Hematopoietic multipotent progenitor cell treated with erythropoietin and hydrocortisone succinate and interleukin-3 and kit ligand, for 6 days (in vitro differentiated cells): ENCODE measurements at places on chromosomes 11 and 22.

DNA sequence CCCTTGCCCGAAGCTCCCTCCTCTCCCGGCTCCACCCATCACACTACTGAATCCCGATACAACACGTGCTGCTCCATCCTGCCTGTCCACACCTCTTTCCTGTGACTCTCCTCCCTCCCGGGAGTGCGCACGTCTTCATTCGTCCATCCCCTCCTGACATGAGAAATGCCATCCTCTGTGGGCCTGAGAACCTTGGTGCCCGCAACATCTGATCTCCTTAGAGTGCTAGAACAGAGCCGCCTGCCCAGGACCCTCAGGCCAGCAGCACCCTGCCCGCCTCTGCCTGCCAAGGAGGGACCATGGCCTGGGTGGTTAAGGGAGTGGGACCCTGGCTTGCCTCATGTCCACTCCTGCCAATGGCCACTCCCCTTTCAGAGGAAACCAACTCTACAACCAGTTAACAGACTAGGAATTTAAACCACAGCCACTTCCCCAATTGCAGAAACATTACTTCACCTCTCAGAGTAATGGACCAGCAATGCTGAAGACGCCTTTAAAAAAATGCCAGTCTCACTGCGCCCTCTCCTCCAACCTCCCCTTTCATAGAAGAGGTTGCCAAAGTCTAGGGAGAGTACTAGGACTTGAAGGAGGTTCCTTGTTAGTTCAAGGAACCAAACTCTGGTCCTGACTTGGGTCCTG, 466.3 kb downstream of the OPCML start:
- DNase-seq: no peak

GRCh38 chr11:30333405-30333804, 10.5 kb downstream of the ARL14EP start:
- peak; percentile 48 for DNase-seq

- no peak for DNase-seq
These were observed 812.2 kb downstream of the LRRC4C start for GRCh38 chr11:40647295-40647694.

DNA sequence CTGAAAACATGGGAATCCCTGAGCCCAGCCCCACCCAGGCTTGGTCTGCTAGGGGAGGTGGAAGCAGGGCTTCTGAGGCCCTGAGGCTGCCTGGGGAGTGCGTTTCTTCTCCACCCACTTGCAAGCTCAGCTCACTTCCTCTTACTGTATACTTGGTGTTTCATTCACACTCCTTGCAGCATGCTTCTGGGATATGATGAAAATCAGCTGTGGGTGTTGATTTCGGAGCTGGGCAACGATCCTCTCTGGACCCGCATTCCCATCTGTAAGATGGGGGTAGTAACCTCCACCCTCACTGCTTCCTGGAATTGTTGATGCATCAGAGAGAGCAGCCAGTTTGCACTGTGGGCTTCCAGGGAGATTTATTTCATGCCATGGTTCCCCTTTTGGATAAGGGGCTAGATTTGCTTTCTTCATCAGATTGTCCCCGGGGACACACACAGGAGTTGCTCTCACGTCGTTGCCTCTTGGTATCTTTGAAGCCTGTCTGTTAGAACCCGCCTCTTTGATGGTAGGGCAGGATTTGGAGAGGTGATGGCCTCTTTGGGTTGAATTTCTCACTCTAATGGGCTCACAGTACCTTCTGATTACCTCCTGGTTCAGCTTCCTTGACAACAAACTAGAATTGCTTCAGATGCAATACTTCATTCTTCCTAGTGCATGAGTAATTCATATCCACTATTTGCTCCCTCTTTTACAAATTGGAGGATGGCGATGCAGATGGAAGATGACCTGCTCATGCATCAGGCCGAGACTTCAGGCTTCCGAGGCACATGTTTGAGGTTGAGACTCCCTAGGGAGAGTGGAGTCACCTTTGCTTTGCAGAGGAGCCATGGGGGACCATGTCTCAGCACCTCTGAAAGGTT, 40.4 kb downstream of the BCR start:
- DNase-seq: peak; percentile 67

- no peak for DNase-seq
These were observed 566.2 kb downstream of the MIAT start for GRCh38 chr22:27223317-27224177.

DNA sequence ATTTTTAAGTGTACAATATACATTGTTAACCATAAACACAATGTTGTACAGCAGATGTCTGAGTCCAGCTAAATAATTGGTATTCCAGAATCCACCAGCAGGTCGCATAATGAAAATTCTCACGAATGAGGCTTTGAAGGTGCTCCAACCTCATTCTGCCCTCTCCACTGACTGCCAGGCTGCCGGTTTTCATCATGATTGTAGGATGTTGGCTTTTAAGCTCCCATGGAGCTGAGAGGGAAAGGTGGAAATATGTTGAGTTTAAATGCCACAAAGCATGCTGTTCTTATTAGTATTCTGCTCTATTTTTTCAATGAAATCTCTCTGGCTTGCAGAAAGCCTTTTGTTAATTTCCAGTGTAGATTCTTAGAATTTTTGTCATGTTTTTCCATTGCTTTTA, 337.2 kb upstream of the DDI1 start:
- DNase-seq: no peak

- DNase-seq: no peak
These were observed 56.1 kb downstream of the MED15 start for GRCh38 chr22:20563466-20563906.

GRCh38 chr22:46634011-46634699, 14.0 kb downstream of the GRAMD4 start:
- no peak for DNase-seq

DNA sequence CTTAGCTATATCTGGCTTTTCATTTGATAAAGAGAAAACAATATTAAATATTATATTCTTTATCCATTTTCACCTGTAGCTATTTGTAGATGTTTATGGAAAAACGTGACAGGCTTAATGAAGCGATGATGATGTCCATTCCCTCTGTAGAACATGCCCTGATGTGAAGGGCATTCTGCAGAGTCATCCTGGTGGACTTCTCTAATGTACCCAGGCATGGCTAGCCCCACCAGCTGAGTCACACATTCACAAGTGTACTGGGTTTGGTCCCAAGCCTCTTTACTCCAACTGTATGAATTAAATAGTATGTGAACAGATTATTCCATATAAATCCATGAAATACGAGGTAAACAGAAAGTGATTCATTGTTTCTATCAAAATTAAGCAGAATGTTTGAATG, 139.3 kb downstream of the CADM1 start:
- no peak for DNase-seq

DNA sequence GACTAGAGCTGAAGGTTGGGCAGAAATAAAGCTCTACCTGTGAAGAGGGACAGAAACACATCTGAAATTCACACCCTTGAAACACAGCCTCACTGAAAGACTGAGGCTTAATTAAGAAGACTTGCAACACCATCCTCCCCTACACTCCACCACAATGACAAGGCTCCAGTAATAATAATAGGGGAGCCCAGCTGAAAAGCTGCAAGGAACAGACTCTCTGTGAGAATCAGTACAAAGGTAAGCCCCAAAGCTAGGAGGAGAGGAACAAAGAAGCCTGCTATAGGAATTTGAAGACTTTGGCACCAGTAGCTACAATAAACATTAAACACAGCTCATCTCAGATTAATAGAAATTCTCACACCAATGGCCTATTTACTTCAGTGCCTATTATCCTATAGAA, 176.9 kb downstream of the FAT3 start:
- DNase-seq: no peak

GRCh38 chr11:69244266-69244665, 49.7 kb upstream of the MYEOV start:
- no peak for DNase-seq

- DNase-seq: no peak
These were observed 5.3 kb downstream of the CD248 start for GRCh38 chr11:66311470-66311964.

DNA sequence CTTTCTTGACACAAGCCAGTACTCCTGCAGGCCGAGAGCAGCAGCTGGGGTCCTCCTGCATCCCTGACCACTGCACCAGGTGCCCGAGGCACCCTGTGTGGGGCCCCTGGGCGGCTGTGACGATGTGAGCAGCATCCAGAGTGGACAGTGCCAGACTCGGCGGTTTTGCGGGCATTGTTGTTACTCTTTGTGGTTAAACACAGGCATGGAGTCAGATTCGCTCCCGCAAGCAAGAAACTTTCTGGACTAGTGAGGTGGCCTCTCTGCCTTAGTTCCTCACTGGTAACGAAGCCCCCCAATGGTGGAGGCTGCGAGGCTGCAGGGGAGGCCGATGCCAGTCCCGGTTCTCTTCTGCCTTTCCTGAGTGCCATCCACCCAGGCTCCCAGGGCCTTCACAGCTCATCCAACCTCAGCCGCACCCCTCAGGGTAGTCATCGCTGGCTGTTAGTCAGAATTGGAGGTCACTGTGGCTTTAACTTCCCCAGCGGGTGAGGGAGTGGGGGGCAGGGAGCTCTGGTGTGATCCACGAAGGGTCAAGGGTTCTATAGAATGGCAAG, 3.7 kb upstream of the CLDN5 start:
- no peak for DNase-seq

DNA sequence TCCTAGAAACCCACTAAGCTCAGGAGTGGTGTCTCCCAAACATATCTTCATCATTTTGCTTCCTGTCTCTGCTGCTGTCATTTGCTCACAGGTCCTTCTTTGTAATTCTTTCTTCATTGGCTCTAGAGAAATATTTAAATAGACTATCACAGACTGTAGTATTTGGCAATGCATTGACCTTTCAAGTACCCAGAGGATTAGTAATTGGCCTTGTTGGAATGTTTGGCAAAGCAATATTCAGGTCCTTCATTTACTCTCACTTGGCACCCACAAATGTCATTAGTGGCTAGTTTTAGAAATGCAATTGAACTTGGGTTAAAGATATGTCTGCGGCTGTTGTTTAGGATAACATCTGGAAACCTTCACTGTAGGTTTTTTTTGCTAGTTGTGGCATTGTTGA, 11.6 kb downstream of the OR4C5 start:
- no peak for DNase-seq

DNA sequence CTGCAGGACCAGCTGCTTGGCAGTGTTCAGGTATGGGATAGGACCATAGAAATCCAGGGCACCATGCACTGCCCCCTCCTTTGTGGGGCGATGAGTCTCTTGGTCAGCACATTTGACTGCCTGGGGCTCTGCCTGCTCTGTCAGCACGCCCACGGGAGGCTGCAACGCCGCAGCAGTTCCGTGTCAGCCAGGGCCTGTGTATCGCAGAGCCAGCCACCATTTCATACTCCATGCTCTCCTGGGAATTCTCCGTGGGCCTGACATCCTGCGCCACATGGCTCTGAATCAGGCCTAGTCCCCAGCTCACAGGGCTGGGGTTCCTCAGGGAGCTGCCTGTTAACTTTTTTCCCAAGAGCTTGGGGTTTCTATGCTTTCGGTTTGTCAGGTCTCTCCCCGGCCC, 16.9 kb upstream of the RELT start:
- no peak for DNase-seq

DNA sequence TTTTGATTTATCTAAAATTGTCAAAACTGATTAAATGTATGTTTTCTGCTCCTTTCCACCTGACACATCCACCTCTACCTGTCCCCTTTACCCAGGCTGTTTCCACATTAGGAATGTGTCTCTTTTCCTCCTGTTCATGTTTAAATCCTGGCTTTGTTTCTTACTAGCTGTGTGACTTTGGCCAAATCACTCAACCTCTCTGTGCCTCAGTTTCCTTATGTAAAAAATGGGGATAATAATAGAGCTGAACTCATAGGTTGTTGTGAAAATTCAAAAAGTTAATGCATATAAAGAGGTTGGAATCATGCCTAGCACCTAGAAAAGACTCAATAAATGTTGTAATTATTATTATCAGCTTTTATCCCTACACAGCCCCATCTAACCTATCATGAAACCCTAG, 136.8 kb downstream of the NXPE2 start:
- no peak for DNase-seq

- no peak for DNase-seq
These were observed 4.2 kb downstream of the OR56B4 start for GRCh38 chr11:6111673-6112072.

DNA sequence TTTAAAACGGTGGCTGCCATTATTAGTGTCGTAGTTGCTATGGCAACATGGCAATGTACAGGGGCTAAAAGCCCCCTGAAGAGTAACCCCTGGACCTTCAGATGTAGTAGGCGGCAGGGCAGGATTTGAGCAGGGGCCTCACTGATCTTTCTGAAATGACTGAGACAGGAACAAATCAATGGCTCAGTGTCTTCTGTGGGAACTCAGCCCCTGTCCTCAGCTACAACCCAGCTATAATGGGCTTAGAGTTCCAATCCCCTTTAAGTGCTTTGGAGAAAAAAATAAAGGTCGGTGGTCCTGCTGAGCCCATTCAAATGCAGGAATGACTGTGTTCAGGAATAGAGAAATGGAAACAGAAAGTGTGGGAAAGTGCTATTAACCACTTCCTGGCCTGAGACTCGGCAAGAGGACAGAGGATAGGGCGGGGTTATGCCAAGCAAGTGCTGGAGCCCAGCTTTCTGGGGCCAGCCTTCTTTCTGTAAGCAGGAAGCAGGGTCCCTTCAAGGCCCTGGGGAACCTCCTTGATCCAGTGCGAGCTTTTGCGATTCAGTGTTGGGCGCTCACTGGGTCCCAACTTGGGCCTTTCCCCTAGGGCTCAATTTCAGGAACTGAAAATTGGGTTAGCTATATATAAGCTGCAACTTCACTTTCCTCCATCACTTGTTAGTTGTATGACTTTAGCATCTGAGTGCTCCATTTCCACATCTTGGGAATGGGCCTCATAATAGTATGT, 6.1 kb upstream of the CD82 start:
- peak; percentile 81 for DNase-seq

DNA sequence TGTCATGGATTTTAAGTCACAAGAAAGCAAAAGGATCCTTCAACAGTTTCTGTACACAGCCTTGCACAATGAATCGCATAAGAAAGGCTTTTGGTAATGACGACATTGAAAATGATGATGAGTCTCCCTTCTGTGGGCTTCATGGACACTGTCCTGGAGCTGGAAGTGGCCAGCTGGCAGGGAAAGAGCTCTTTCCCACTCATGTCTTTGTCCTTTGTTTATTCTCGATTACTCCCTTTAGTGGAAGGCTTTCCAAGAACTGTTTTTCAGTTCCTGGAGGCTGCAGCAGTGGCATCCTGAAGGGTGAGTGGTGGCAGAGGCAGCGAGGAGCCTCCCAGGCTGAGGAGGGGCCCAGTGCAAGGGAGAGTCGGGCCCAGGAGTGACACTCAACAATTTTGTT, 505.2 kb downstream of the NTM start:
- DNase-seq: no peak

DNA sequence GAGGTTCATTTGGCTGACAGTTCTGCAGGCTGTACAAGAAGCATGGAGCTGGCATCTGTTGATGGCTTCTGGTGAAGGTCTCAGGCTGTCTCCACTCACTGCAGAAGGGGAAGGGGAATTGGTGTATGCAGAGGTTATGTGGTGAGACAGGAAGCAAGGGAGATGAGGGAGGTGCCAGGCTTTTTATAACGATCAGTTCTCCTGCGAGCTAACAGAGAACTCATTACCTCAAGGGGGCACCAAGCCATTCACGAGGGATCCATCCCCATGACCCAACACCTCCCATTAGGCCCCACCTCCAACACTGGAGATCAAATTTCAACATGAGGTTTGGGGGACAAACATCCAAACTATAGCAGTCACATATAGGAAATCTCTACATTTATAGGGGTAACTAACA, 38.7 kb upstream of the E2F8 start:
- DNase-seq: peak; percentile 24
